ENCODE measurements at places on chromosomes 1 and 21.
A peak's percentile ranks its signal among the peaks of the same experiment; 100 is the strongest.

- no peak for DNase-seq
Observed at GRCh38 chr1:111517469-111518225, 14.2 kb upstream of the ADORA3 start.

DNA sequence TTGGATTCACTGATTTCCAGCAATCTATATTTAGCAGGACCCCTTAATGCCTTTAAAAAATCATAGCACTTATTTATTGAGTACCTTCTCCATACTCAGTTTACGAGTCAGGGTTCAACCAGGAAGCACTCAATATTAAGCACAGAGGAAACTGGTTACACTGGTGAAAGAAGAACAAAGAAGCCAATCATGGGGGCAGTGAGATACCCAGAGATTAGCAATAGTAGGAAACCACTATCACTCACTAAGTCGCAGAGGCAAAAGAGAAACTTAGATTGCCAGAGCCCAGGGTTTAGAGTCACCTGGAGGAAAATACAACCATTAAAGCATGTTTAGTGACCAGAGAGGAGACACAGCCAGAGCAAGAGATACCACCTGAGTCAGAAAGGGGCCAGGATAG lies 670.5 kb upstream of the USP24 start:
- DNase-seq = no peak

DNA sequence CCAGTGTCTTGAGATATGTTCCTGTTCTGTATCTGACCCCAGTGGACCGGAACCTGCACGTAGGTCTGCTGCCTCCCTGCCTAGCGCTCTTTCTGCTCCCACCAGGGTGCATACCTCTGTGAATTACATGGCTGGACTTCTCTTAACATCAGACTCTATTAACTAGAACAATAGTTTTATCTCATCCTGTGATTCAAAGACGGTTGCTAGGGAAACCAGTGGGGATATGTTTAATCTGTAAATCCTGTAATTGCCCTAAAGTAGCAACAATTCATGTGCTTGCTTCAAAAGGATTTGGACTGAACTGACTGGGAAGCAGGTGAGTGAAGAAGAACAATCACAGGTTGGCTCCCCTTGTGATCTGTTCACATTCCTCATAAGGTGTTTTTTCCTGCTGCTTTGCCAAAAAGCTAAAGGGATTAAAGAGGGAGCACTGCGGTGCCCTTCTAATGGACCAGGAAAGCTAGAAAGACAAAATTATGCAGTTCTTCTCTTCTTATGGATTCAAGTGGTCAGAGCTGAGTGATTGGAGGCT lies 52.7 kb upstream of the DIRAS3 start:
- no peak for DNase-seq

- no peak for DNase-seq
Observed at GRCh38 chr1:17611991-17612390, 72.5 kb downstream of the ARHGEF10L start.

DNA sequence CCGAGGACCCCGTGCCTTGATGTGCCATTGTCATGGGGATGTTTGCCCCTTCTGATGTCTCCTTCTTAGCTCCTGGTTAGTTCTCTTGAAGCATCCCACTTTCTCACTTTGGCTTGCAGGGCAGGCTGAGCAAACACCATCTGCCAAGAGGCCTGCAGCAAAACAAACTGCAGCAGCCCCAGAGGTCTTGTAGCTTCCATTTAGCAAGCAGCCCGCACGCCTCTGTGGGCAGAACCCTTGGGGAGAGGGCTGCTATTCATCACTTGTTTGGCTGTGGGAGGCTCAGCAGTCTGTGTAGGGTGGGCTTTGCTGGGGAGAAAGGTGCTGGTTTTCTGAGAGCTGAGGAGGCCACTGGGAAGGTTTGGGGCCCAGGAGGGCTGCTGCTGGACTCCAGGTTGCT lies 56.7 kb downstream of the KCNC4 start:
- DNase-seq = peak; percentile 47

- no peak for DNase-seq
Observed at GRCh38 chr1:107787299-107787698, 177.7 kb downstream of the VAV3 start.

- peak; percentile 63 for DNase-seq
Observed at GRCh38 chr1:220879509-220880361, 492 bp downstream of the HLX start.

- no peak for DNase-seq
Observed at GRCh38 chr1:4002741-4003140, 102.7 kb upstream of the C1orf174 start.

DNA sequence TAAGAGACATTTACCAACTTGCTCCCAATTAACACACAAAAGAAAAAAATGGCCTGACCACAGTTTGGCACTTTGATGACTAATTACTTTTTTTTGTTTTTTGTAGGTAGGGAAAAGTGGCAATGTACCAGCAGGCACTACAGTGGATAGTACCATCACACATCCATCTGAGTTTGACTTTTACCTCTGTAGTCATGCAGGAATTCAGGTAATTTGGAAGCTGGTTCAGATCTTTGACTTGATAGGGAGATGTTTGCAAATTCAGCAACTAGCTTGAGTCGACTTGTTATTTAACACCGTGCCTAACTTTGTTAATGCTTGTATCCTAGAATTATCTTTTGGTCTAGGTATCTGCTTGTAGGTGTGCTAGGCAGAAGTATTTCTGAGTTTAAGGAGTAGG lies 33.0 kb upstream of the AGO1 start:
- no peak for DNase-seq

- no peak for DNase-seq
Observed at GRCh38 chr1:41006942-41007865, 14.3 kb downstream of the SLFNL1 start.

DNA sequence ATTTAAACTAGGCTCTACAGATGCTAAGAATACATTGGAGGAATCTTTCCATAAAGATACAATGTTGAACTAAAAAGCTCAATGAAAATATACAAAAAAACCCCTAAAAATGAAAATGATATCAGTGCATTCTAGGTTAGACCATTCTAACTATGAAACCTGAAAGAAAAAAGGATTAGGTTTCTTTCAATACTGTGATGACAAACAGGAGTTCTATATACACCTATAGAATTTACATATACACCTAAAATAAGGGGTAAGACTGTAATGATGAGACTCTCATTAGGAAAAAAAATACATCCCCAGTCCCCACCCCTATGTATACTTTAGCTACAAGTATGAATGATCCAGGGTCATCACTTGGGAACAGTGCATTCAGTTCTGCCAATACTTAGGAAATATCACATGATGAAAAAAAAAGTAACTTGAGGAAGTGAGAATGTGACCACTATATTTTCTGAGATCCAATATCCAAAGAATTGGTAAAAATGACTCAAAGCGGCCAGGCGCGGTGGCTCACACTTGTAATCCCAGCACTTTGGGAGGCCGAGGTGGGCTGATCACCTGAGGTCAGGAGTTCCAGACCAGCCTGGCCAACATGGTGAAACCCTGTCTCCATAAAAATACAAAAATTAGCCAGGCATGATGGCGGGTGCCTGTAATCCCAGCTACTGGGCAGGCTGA lies 26.3 kb downstream of the SELENOF start:
- DNase-seq = no peak
